Stimulated activated CD4-positive, alpha-beta T cell treated with anti-CD3 and anti-CD28 coated beads, Interleukin-2, amount 100 ng/mL, for 4 hours (primary cell): ENCODE measurements at places on chromosomes 6 and 20.

DNA sequence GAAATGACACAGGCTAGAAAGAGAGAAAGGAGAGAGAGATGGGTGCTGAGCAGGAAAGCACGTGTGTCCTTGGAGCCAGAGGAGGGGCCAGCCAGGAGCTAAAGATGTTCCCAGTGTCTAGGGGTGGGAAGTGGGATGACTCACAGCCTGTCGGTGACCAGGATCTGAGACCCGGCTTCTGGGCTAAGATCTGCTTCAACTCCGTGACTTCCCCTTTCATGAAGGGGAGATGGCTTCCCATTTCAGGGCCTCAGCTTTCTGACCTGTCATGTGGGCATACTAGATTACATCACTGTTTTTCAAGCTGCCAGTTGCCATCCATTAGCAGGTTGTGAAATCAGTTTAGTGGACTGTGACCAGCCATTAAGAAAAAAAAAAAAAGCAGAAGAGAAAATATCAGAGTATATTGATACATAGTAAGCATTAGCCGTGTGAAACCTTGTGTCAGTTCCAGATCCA lies 5.4 kb downstream of the TGM3 start:
- no peak for DNase-seq

DNA sequence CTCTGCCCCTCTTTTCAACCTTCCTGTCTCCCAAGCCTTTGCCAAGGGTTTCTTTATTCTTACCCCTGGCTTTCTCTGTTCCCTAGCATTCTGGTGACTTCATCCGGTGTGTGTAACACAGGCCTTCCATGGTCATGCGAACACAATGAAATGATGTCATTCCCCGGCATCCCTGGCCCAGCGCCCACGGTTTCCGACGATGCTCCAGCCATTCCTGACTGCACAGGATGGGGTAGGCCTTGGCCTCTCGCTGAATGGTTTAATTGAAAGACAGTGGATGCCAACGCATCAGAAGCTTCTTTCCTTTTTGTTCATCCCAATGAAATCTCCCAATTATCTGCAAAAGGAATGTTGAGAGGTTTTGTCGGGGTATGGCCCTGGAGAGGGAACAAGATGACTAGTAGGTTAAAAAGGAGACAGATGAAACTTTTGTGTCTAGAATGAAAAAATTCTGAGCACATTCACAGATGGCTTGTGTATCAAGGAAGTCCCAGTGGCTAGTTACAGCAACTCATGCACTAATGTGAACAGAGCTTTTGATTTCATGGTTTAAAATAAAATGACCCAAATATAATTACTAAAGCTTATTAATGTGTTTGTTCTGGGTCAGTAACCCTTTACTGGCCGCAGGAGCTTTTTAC lies 655.0 kb downstream of the QKI start:
- no peak for DNase-seq

DNA sequence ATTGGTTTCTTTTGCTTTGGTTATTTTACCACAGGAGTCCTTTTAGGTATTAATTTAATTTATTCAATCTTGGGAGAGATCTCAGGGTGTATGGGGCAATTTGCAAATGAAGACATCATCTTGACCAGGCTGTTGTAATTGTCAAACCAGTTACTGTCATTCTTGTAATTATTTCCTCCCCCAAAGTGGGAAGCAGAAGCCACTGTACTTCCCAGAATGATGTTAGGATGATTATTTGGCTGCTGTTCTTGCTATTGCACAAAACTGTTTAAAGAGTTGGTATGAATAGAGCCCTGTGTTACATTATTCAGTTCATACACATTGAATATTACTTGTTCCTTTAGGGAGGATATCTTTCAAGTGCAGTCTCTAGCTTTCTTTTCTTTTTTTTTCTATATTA lies 1.7 kb downstream of the TAAR6 start:
- DNase-seq: no peak

DNA sequence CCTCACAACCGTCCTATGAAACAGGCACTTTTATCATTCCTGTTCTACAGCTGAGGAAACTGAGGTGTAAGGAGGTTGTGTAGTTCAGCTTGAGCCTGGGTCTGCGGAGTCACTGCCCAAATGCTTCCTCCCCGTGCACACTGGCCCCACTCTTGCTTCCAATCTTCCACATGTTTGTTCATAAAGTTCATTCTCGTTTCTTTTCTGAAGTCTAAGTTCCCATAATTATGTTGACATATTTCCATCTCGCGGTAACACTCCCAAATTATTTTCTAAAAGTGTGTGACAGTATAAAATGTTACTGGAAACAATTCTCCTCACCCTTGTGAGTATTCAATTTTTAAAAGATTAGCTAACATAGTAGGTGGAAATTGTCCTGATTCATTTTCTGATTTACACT lies 106.9 kb downstream of the SLC22A3 start:
- no peak for DNase-seq

DNA sequence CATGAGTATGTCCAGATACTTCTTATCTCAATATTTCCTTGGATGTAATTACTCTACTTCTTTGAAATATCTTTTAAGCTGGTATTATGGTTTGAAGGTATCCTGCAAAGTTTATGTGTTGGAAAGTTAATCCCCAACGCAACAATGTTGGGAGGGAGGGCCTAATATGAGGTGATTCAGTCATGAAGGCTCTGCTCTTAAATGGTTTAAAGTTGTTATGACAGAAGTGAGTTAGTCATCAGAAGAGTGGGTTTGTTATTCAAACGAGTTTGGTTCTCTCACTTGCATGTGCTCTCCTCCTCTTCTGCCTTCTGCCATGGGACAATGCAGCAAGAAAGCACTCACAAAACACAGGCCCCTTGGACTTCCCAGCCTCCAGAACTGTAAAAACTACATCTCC lies 176.3 kb downstream of the KCNQ5 start:
- DNase-seq: no peak

DNA sequence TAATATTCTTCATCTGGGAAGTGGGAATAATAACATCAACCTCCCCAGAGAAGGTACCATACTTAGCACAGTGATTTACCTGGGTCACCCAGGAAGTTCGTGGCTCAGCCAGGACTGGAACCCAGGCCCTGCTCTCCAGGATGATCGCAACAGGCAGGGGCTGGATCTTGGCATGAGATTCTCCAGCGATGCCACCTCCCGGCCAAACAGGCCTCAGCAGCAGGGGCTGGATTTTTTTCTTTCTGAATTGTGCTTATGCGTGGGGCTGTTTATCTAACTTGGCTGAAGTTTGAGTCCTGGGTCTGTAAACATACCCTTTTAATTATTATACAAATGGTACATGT lies 129.5 kb upstream of the PTPN1 start:
- DNase-seq: no peak

GRCh38 chr6:108737594-108738546 lies 110.4 kb upstream of the ARMC2 start:
- no peak for DNase-seq

DNA sequence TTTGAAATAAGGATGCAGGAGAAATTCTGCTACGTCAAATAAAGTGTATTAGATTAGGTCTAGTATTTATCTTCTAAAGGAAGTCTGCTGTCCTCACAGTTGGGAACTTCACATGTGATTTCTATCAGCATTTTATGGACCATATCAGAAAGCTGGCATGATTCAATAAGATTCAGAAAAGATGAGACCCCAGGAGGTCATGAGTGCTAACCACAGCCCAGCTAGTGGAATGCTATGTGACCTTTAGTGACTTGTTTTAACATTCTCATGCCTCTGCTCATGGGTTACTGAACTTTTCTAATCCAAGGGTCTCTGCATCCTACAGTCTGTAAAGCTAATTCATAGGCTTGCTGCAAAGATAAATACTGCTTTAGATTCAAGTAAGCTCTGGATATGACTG lies 150.1 kb downstream of the GMPR start:
- no peak for DNase-seq
